CD4-positive, alpha-beta T cell (primary cell): ENCODE measurements at places on chromosomes 7 and 10.

GRCh38 chr10:124039483-124040013, 53.9 kb downstream of the CHST15 start:
- no peak for DNase-seq

GRCh38 chr10:7409732-7410168, 1.1 kb downstream of the SFMBT2 start:
- no peak for DNase-seq

- no peak for DNase-seq
Observed at GRCh38 chr7:66167773-66168387, 37.3 kb upstream of the TPST1 start.

- DNase-seq, result no peak
Observed at GRCh38 chr7:44048031-44048795, 3.7 kb downstream of the DBNL start.

GRCh38 chr10:119251315-119251708, 43.9 kb downstream of the GRK5 start:
- no peak for DNase-seq

DNA sequence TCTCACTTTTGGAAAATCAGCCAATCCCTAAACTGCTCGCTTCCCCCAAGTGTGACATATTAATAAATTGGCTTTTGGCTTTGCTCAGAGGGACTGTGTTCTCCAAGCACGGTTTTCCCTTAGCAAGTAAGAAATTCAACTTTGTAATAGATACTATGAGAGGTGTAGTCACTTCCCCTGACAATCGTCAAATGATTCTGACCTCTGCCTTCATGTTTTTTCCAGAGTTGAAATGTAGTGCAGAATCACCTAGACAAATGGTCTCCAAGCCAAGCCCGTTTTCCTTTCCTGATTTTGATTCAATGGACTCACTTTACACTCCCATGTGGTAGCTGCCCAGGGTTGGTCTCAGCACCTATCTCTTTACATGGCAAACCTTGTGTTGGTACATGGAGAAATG, 99.1 kb downstream of the ARL4A start:
- no peak for DNase-seq

GRCh38 chr10:71081229-71081560, 131.2 kb upstream of the UNC5B start:
- no peak for DNase-seq

DNA sequence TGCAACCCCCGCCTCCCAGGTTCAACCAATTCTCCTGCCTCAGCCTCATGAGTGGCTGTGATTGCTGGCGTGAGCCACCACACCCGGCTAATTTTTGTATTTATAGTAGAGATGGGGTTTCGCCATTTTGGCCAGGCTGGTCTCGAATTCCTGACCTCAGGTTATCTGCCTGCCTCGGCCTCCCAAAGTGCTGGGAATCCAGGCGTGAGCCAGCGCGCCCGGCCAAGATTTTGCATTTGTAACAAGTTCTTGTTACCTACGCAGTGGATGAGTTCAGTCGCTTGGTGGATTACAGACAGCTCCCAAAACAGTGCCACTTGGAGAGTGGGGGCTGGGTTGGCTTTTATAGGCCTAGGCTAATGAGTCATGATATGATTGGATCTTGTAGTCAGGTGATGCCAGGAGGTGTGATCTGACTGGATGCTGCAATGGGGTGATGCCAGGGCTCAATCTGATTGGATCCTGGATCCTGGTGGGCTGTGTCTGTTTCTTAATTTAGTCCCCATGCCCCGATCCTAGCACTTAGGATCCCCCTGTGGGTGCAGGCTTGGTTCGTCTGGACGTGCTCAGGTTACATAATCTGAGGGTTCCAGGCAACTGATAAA, 20.3 kb downstream of the SBDS start:
- no peak for DNase-seq

- DNase-seq, result no peak
Observed at GRCh38 chr10:7492660-7493046, 81.8 kb upstream of the SFMBT2 start.

GRCh38 chr7:108026647-108027046, 23.7 kb upstream of the LAMB1 start:
- no peak for DNase-seq

DNA sequence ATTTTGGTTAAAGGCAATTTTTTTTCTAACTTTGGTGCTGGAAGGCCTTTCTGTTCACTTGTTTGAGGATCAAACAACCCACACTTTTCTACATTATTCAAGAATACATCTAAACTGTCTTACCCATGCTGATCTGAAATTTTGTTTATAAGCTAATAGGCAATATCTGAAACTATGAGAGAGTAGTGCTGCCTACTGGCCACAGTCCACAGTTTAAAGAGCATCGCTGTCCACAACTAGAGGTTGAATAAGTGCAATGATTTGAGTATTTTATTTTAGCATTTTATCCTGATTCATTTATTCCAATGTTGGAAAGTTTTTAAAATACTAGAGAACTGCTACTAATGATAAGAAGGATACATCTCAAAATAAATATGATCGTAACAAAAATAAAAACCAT, 306.9 kb downstream of the ELMO1 start:
- no peak for DNase-seq

GRCh38 chr10:5412277-5412941, at the start of gene NET1:
Gene NET1, plus strand, starts transcription at chr10:5412557. Its CDS starts 136 bp downstream, at chr10:5412693.
- peak; percentile 68 for DNase-seq

GRCh38 chr10:62443866-62444265, 69.7 kb downstream of the ZNF365 start:
- DNase-seq, result no peak

DNA sequence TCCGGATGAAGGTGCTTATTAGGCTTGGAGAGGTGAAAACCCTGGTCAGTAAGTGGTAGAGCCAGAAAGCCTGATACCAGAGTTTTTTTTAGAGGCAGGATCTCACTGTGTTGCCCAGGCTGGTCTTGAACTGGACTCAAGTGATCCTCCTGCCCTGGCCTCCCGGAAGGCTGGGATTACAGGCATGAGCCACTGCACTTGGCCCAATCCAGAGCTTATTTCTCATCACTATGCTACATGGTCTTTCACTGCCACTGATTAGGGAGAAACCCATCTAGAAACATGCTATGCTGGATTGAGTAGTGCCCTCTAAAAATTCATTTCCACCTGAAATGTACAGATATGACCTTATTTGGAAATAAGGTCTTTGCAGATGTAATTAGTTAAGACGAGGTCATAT, 28.4 kb upstream of the GJD4 start:
- no peak for DNase-seq

- no peak for DNase-seq
Observed at GRCh38 chr7:141201145-141201885, 127.5 kb downstream of the TMEM178B start.

DNA sequence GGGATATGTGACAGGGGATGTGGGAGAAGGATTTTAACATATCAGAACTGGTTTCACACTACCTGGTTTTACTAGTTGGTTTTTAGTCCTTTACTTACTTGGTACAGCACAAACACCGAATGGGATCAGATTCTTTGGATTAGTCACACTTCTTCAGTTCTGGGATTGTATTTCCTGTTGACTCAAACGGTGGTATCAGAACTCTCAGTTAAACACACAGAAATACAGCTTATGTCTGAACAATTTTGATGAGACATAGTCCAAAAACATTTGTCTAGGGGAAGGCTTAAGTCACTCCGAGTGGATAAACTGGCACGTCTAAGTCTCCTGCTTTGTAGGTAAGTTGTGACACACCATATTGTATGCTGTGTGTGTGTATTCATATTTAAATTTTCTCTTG, 480.5 kb downstream of the PHTF2 start:
- DNase-seq, result no peak

GRCh38 chr7:43906331-43907010, at the start of gene URGCP:
Gene URGCP, minus strand, starts transcription at chr7:43906596. Its CDS starts 21 bp downstream, at chr7:43906575.
- DNase-seq, result peak; percentile 42

DNA sequence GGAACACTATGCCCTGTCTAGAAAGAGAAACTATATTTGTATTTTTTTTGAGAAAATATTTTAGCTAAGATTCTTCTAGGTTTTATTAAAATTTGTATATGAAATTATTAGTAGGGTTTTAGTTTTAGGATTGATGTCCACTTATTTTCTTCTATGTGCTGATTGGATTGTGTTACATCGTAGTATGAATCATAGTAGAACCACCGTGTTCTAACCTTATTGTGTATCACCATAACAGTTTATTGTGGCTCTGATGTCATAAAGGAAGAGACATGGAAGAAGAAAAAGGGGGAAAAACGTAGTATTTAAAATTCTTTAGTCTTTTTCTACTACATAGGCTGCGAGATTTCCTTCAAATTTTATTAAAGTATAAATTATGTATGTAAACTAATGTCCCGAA, 1.9 kb downstream of the AGBL3 start:
- no peak for DNase-seq

DNA sequence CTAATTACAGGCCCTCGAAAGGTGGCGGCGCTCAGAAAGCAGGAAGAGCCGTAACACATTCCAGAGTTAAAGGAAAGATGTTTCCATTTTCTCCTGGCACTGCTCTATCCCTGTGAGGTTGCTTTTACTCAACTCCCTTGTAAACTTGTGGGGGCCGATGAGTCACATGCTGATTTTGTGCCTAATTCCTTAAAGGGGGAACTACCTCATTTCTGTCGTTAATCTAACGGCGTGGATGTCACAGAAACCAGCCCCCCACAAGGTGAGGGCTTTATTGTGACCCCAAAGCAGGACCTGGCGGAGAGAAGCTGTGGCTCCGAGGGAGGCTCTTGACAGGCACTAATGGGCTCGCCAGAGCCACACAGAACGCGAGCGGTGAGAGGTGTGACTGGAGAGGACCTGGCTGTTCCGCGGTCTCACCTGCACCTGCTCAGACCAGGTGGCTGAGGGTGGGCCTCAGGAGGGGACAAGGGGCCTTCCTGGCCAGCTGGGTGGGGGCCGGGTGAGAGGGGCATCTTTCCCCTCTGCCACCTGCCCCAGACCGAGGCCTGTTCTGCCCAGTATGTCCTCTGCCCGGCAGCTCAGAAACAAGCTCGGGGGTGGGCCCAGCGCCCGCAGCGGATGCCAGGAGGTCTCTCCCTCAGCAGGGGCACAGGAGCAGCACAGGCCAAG, 50.9 kb downstream of the CALML3 start:
- DNase-seq, result no peak

DNA sequence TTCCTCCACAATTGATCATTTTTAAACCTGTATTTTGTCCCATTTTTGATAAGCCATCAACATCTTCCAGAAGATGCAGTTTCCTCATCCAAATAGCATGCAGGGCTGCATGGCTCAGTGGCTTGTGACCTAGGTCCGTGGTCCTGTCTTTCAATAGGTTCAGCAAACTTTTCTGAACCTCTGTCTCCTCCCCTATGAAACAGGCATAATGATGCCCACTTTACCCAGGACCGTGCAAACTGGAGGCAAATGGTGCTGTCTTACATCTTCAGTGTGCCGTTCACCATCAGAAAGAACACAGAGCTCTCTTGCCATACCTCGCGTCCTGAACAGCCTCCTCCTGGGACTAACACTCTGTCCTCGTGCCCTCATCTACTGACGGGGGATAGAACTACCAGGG, 22.3 kb upstream of the FIGNL1 start:
- DNase-seq, result no peak

DNA sequence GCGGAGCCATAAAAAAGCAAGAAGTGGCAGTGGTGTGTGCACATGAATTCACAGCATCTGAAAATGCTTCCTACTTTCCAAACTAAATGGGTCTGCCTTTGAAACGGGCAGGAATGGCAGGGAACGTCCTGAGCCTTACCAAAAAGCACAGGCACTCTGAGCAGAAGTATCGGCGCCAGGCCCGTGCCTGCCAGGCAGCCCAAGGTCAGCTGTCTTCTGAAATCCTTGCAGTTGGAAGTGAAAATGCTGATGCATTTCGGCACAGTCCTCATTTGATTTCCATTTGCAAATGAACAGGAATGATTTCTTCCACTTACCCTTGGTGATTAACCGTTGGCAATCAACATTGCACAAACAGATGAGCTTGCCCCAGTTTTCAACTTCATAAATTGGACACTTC, 47.6 kb upstream of the MNX1 start:
- no peak for DNase-seq

- DNase-seq, result no peak
Observed at GRCh38 chr10:32317795-32318357, 29.1 kb downstream of the EPC1 start.

GRCh38 chr7:77482015-77482414, 55.1 kb upstream of the PTPN12 start:
- DNase-seq, result no peak

- DNase-seq, result no peak
Observed at GRCh38 chr7:33193308-33193864, 64.0 kb downstream of the BBS9 start.

- DNase-seq, result no peak
Observed at GRCh38 chr7:28077616-28078015, 103.0 kb downstream of the JAZF1 start.

DNA sequence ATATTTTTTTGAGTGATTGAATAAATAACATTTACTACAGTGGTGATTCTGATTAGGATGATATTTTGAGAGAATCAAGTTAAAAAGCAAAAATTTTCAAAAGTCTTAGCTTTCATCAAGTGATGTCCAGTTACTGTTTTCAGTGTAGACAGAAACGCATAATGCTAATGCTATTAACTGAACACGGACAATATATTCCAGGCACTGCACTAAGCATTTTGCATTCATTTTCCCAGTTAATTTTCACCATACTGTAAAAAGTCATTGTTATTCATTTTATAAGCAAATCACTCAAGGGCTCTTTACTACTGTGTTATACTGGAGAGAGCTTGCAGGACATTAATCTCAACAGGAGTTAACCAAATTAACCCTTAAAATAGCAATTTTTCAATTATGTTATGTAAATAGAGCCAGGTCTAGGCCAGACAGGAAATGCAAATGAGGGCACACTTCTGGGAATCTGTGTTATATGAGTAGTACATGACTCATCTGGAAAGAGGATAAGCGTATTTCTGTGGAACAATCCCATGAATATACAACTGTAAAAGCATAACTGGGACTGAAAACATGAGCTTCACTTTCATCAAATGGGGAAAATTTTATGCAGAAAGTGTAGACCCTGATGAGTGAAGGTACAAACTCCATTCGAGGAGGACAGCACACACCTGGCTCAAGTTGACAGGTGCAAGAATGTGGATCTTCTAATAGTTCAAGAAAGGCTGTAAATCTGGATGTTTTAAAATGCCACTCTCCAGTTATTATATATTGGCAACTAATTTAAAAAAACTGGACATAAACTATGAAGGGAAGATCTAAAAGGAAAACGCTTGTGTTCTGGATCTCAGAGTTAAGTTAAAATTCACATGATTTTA, 75.4 kb downstream of the ANK3 start:
- no peak for DNase-seq

- no peak for DNase-seq
Observed at GRCh38 chr7:77830649-77831355, 32.2 kb downstream of the PHTF2 start.

DNA sequence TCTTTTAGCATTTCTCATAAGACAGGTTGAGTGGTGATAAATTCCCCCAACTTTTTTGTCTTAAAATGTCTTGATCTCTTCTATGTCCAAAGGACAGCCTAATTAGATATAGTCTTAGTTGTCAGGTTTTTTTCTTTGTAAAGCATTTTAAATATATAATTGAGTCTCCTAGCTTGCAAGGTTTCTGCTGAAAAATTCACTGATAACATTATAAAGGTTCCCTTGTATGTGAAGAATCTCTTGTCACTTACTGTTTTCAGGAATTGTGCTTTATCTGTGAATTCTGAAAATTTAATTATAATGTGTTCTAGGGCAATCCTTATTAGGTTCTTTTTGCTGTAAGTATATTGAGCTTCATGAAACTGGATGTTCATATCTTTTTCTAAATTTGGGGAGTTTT, 96.8 kb upstream of the ZNF92 start:
- no peak for DNase-seq
